ENCODE measurements at places on chromosomes 1 and 21. TPM values are rescaled to one million over a fixed set of nuclear protein-coding genes. Genes with fewer than 3 reads are reported as not detected.

The DTL gene
- 13.2 TPM for total RNA-seq

The PM20D1 gene
- under 0.01 TPM for total RNA-seq

The MAP1LC3C gene
- under 0.01 TPM for total RNA-seq

The FGR gene
- total RNA-seq: not detected

The SCCPDH gene
- total RNA-seq: 47.4 TPM

The DNAJC28 gene
- 1.9 TPM for total RNA-seq

The CD101 gene
- under 0.01 TPM for total RNA-seq

The CELA2B gene
- total RNA-seq: not detected

The CHD1L gene
- 37.6 TPM for total RNA-seq

The GUCA2B gene
- not detected for total RNA-seq

The TTC24 gene
- not detected for total RNA-seq

The TMPRSS15 gene
- not detected for total RNA-seq

The FGGY gene
- 13.2 TPM for total RNA-seq

The RHBDL2 gene
- total RNA-seq: 1.7 TPM

The RGS7 gene
- total RNA-seq: under 0.01 TPM

The SERPINC1 gene
- not detected for total RNA-seq

The DPT gene
- total RNA-seq: 1.7 TPM

The AGRN gene
- total RNA-seq: 95.9 TPM

The KRTAP19-3 gene
- total RNA-seq: not detected

The RAB7B gene
- total RNA-seq: 4.2 TPM

The LORICRIN gene
- not detected for total RNA-seq

The CGN gene
- not detected for total RNA-seq

The XCL2 gene
- not detected for total RNA-seq

The KLHDC9 gene
- 1.9 TPM for total RNA-seq

The TIAM1 gene
- 0.43 TPM for total RNA-seq

The IFI44L gene
- 0.64 TPM for total RNA-seq

The FAM110D gene
- not detected for total RNA-seq

The SH2D5 gene
- total RNA-seq: 3.9 TPM

The OR6K6 gene
- not detected for total RNA-seq

The ZNF683 gene
- not detected for total RNA-seq

The CHAF1B gene
- total RNA-seq: 3.9 TPM

The RPS27 gene
- 2,013 TPM for total RNA-seq

The EXTL1 gene
- 6.0 TPM for total RNA-seq

The GJA5 gene
- under 0.01 TPM for total RNA-seq

The SPATA6 gene
- 4.2 TPM for total RNA-seq

The VPS13D gene
- total RNA-seq: 55.3 TPM

The C1orf185 gene
- total RNA-seq: not detected

The HSPA6 gene
- total RNA-seq: under 0.01 TPM

The LMOD1 gene
- 50.1 TPM for total RNA-seq

The GBP6 gene
- not detected for total RNA-seq

The RABGGTB gene
- 83.8 TPM for total RNA-seq

The LCE1D gene
- not detected for total RNA-seq

The RIPK4 gene
- total RNA-seq: not detected

The BNIPL gene
- under 0.01 TPM for total RNA-seq

The C1QB gene
- total RNA-seq: not detected

The AK5 gene
- total RNA-seq: 123 TPM

The C1orf141 gene
- not detected for total RNA-seq

The GJB3 gene
- total RNA-seq: not detected

The KCNE2 gene
- total RNA-seq: not detected

The SORT1 gene
- 41.9 TPM for total RNA-seq

The SVBP gene
- 15.8 TPM for total RNA-seq

The SIM2 gene
- total RNA-seq: not detected

The TRIM17 gene
- 0.43 TPM for total RNA-seq

The RPS6KA1 gene
- 6.9 TPM for total RNA-seq

The FAM167B gene
- total RNA-seq: 5.2 TPM

The CTSK gene
- total RNA-seq: 139 TPM

The RGSL1 gene
- total RNA-seq: not detected

The HAPLN2 gene
- not detected for total RNA-seq

The TNNI3K gene
- total RNA-seq: 1.3 TPM
